ENCODE measurements at places on chromosomes 12 and 14.

DNA sequence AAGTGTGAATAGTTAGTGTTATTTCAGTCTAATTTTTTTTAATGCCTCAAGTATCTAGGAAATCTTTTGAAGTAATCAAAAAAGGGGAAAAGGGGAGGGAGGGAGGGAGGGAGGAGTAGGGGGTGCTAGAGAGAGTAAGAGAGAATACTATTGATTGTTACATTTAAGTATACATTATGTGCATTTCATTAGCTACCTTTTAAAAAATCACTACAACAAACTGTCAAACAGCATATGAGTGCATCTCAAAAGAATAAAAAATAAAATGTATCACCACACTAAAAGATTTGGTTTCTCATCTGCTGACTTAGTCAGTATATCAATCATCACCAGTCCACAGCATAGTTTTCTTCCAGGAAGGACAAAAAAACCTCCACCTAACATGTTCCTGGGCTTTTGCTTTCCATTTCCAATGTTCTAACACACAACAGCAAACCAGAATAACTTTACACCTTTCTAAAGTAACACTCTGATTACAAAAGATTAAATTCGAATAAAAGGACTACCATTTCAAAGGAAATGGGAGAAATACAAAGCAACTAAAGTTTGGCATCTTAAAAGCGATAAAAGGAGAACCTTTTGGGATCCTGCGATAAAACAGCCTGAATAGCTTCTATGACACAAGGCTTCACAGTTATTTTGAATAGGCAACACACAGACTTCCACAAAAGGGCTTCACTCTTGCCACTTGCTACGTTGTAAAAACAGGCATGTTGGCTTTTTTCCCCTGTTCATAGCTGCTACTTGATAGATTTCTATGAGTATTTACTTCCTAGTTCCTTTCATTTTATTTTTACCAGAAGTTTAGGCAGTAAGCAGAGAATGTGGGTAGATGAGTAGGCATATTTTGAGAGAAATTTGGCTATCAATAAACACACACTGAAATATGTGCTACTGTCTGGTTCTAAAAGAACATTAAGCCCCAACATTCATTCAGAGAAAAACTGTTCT lies 160.9 kb downstream of the EPS8 start:
- DNase-seq = no peak

DNA sequence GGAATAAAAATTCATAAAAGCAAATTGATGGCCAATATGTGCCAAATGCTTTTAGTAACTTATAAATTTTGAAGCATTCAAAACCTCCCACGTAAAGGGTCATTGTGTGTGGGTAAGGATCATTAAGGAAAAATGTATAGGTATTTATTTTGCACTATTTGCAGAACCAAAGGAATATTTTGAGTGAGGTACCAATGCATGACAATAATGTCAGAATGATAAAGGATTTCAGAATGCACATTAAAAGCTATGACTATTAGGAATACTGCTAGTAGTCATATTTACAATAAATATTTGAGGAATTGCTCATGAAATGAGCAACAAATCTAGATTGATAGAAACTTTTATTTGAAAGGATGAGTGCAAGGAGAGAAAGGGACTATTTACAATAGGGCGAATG lies 932.8 kb downstream of the SLC6A15 start:
- DNase-seq = no peak

GRCh38 chr14:21804981-21805380 lies 131.4 kb upstream of the OR4E1 start:
- DNase-seq = no peak

DNA sequence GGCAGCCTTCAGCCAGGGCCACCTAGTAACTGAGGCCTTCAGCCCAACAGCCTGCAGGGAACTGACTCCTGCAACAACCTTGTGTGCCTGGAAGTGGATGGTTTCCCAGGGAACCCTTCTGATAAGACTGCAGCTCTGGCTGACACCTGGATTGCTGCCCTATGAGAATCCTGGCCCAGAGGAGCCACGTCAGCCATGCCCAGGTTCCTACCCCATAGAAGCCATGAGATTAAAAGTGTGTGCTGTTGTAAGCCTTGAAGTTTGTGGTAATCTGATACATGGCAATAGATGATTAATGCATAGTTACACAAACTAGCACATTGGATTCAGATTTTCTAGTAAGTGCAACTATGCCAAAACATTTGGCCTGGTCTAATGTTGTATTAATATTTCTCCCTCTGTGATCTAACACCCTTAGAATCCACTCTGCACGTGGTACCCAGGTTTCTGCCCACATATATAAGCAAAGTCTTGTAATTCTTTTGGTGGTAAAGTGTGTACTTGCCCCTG lies 64.8 kb upstream of the BEGAIN start:
- no peak for DNase-seq

DNA sequence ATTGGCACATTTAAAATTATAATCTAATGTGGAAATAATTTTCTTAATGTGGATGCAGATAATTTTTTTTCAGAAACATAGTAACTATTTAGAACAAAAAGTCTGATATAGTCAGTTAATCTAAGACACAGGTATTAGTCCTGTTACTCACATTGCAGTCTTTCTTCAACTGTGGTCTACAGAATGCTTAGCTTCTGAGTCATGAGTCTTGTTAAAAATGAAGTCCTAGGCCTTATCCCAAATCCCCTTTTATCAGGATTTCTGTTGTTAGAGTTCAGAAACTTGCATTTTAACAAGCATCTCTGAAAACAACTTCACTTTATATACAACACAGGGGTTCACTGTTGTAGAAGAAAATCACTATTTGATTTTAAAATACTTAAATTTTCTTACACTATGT lies 112.2 kb downstream of the SLC16A7 start:
- DNase-seq = no peak

- DNase-seq = no peak
Observed at GRCh38 chr12:65434737-65435136, 156.3 kb downstream of the MSRB3 start.

Measured in CD4-positive, alpha-beta T cell treated with Interleukin-10 for 1 hour (primary cell).